ENCODE measurements at places on chromosomes 12 and 14. TPM values are rescaled to one million over a fixed set of nuclear protein-coding genes. Genes with fewer than 3 reads are reported as not detected.

The DDN gene
- 0.14 TPM for total RNA-seq

The SERPINA5 gene
- 4.4 TPM for total RNA-seq

DNA sequence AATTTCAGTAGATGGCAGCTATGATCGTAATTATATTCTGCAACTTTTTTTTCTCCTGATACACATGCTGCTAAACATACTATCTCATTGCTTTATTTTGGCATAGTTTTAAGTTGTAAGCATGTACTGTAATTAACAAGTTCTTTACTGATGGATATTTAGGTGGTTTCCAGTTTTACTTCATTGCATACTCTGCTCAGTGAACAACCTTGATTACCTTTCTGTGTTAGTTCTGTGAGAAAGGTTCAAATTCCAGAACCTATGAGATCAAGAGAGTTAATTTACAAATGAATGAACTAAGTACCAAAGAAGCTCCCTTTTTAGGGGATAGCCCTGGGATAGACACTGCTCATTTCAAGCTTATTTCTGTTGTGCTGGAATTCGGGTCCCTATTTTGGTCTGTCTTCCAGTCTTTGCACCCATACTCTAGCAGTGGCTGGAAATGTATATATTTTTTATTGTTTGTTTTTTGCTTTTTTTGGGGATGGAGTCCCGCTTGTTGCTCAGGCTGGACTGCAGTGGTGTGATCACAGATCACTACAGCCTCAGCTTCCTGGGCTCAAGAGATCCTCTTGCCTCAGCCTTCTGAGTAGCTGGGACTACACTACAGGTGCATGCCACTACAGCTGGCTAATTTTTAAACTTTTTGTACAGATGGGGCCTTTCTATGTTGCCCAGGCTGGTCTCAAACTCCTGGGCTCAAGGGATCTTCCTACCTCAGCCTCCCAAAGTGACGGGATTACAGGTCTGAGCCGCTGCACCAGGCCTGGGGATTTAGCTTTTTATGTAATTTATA lies 10.6 kb downstream of the PAPOLA start:
- H3K27me3 ChIP-seq, result no peaks in the 10 kb centered on the region
- peaks cover 47% of the 10 kb centered on the region for H3K4me1 ChIP-seq
- H3K4me3 ChIP-seq, result no peak overlapping the region
- H3K27ac ChIP-seq, result no peak overlapping the region
- no peak for DNase-seq

The IL23A gene
- total RNA-seq, result not detected

GRCh38 chr14:85663256-85663655 lies 133.3 kb downstream of the FLRT2 start:
- H3K4me3 ChIP-seq, result no peak overlapping the region
- no peak for DNase-seq
- H3K27ac ChIP-seq, result no peak overlapping the region
- no peaks in the 10 kb centered on the region for H3K36me3 ChIP-seq

The METAP2 gene
- 87.6 TPM for total RNA-seq

DNA sequence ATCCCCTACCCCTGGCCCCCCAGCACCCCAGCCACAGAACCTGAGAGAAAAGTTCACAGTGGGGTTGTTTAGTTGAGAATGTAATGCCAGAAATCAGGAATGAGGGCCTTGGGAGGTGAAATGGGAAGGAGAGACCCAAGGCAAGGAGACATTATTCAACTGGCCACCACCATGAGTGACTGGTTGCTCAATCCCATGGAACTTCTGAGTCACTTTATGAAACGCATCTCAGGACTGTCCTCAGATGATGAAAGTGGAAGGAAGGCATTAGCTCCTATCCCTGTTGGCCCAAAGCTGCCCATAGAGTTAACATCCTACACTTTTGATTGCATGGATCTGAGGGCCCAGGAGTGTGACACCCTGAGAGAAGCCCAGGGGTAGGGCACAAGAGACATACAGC lies 25.4 kb upstream of the TCL1A start:
- no peaks in the 10 kb centered on the region for H3K27me3 ChIP-seq
- no peak overlapping the region for H3K27ac ChIP-seq
- H3K36me3 ChIP-seq, result no peaks in the 10 kb centered on the region
- DNase-seq, result no peak
- no peak overlapping the region for H3K4me3 ChIP-seq

The PTPRR gene
- total RNA-seq, result 0.35 TPM
